ENCODE measurements at places on chromosomes 11 and 22.

DNA sequence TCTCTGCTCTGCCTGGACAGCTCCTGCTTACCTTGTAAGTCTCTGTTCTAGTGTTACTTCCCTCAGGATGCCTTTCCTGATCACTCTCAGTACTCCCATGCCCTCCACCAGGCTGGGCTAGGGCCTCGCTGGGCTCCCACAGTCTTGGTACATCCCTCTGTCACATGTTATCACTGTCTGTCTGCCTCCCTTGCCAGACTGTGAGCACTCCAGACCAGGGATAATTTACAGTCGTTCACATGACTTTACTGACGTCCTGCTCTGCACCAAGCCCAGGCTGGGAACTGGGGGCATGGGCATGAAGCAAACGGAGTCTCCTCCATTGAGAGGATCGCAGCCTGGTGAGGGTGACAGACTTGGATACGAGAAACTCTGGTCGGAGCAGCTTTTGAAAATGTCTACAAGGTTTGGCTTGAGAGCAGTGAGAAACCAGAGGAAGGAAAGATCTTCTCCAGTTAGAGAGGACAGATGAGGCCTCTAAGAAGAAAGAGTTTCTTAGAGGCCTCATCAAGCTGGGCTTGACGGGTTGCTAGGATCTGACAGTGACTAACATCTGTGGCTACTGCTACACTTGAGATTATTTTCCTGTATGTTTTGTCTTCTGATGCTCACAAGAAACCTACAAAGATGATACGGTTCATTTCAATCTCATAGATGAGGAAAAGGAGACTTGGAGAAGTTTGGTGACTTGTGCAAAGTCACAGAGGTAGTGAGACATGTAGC lies 12.5 kb downstream of the USP35 start:
- peak overlapping the region; percentile 36 for H3K27ac ChIP-seq
- H3K27me3 ChIP-seq: no peaks in the 10 kb centered on the region
- no peak for DNase-seq
- no peak overlapping the region for H3K4me3 ChIP-seq
- peaks cover 34% of the 10 kb centered on the region for H3K4me1 ChIP-seq

- peaks cover 6% of the 10 kb centered on the region for H3K27me3 ChIP-seq
- no peaks in the 10 kb centered on the region for H3K36me3 ChIP-seq
- H3K27ac ChIP-seq: no peak overlapping the region
- no peak overlapping the region for H3K4me3 ChIP-seq
- DNase-seq: no peak
Observed at GRCh38 chr11:44885065-44885810, 65.4 kb downstream of the TP53I11 start.

DNA sequence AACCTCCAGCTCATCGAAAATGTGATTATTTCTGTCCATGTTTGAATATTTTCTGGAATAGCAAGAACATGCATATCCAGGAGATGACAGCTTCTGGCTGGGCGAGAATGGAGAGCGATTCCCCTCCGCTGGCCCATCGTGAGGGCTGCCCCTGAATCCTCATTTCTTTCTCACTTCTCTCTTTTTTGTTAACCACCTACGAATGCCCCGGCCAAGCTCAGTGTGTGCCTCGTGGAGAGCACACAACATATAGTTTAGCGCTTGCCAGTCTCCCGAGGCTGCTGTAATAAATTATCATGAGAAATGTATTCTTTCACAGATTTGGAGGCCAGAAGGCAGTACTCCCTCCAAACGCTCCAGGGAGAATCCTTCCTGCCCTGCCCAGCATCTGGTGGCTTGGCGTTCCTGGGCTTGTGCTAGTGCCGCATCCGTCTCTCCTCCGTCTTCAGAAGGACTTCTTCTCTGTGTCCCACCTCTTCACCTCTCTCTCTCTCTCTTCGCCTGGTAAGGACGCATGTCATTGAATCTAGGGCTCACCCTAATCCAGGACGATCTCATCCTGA lies 1306.0 kb downstream of the TBC1D22A start:
- H3K4me3 ChIP-seq: no peak overlapping the region
- no peak for DNase-seq
- H3K27me3 ChIP-seq: peaks cover under 1% of the 10 kb centered on the region
- no peaks in the 10 kb centered on the region for H3K36me3 ChIP-seq

DNA sequence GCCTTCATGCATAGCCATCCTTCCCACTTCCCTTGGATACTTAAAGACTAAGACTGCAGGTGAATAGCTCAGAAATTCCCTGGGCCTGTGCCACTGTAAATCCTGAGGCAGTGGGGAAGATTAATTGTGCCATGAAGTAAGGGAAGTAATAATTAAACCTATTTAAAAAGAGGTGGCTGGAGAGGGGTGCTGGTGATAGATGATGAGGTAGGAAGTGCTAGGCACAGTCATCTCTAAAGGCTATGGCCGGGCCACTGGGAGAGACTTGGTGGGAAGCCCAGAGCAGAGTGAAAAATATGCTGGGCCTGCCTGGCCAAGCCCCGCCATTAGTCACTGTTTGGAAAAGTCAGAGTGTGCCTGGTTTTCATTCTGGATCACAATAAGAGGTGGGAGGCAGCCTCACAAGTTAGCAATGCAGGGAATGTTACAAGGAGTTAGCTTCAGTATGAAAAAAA lies 197.2 kb upstream of the PITPNB start:
- no peak for DNase-seq
- H3K27me3 ChIP-seq: peaks cover 4% of the 10 kb centered on the region

DNA sequence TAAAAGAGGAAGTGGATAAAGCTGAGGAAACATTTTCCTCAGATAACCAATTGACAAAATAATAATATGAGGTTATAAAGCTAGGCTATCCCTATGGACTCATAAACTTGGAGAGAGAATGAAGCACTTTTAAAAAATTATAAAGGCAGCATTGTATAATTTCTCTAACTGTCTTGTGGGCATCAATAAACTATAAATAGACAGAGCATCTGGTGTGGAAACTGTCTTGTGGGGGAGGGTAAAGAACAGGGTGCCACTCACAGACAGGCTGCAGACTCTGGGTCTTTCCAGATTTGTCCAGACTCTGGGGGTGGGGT lies 333.5 kb downstream of the BUD13 start:
- H3K36me3 ChIP-seq: no peaks in the 10 kb centered on the region
- DNase-seq: no peak
- no peak overlapping the region for H3K27ac ChIP-seq
- H3K4me1 ChIP-seq: no peaks in the 10 kb centered on the region
- H3K4me3 ChIP-seq: no peak overlapping the region
- no peaks in the 10 kb centered on the region for H3K27me3 ChIP-seq

- no peaks in the 10 kb centered on the region for H3K27me3 ChIP-seq
- H3K36me3 ChIP-seq: no peaks in the 10 kb centered on the region
- H3K4me1 ChIP-seq: no peaks in the 10 kb centered on the region
- no peak overlapping the region for H3K4me3 ChIP-seq
- no peak for DNase-seq
Observed at GRCh38 chr11:109526061-109526460, 104.1 kb downstream of the C11orf87 start.

GRCh38 chr11:110184456-110184855 lies 91.3 kb downstream of the ZC3H12C start:
- no peaks in the 10 kb centered on the region for H3K4me1 ChIP-seq
- no peaks in the 10 kb centered on the region for H3K36me3 ChIP-seq
- no peak overlapping the region for H3K4me3 ChIP-seq
- H3K27ac ChIP-seq: no peak overlapping the region
- DNase-seq: no peak

GRCh38 chr11:73752903-73753302 lies 8.0 kb downstream of the RAB6A start:
- DNase-seq: no peak
- no peak overlapping the region for H3K27ac ChIP-seq
- peaks cover 20% of the 10 kb centered on the region for H3K4me1 ChIP-seq
- no peak overlapping the region for H3K4me3 ChIP-seq
- H3K36me3 ChIP-seq: peaks cover 16% of the 10 kb centered on the region

GRCh38 chr22:32823024-32823730 lies 21.7 kb downstream of the TIMP3 start:
- DNase-seq: no peak
- no peaks in the 10 kb centered on the region for H3K4me1 ChIP-seq
- no peak overlapping the region for H3K27ac ChIP-seq
- no peaks in the 10 kb centered on the region for H3K36me3 ChIP-seq

DNA sequence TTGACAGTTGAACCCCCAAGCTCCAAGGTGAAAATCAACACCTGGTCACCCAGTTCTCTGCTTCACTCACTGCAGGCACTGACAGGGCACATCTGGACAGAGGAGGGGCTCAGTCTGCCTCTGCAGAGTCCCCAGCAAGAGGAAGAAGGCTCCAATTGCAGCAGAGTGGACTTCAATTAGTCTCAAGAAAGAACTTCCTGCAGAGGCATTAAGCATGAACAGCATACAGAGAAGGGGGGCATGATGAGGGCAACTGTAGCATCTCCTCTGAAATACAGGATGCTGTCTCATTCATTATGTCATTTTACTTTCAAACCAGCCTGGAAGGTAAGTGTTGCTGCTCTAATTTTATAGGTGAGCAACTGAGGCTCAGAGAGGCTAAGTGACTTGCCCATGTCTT lies 11.1 kb downstream of the GDPD5 start:
- H3K4me3 ChIP-seq: no peak overlapping the region
- peaks cover 60% of the 10 kb centered on the region for H3K4me1 ChIP-seq
- peaks cover 30% of the 10 kb centered on the region for H3K36me3 ChIP-seq
- H3K27me3 ChIP-seq: no peaks in the 10 kb centered on the region
- peak overlapping the region; percentile 1 for H3K27ac ChIP-seq
- DNase-seq: no peak

- no peak overlapping the region for H3K27ac ChIP-seq
- H3K4me1 ChIP-seq: peaks cover 2% of the 10 kb centered on the region
- no peak for DNase-seq
- H3K4me3 ChIP-seq: no peak overlapping the region
Observed at GRCh38 chr11:3224401-3225057, 5.9 kb upstream of the MRGPRG start.

GRCh38 chr22:31509061-31509762 lies 12.9 kb downstream of the SFI1 start:
- H3K27me3 ChIP-seq: no peaks in the 10 kb centered on the region
- no peak overlapping the region for H3K27ac ChIP-seq
- H3K4me3 ChIP-seq: no peak overlapping the region
- DNase-seq: no peak
- H3K36me3 ChIP-seq: peaks cover 61% of the 10 kb centered on the region

- peak overlapping the region; percentile 3 for H3K27ac ChIP-seq
- H3K4me1 ChIP-seq: peaks cover 2% of the 10 kb centered on the region
- H3K4me3 ChIP-seq: no peak overlapping the region
- no peaks in the 10 kb centered on the region for H3K27me3 ChIP-seq
- DNase-seq: no peak
Observed at GRCh38 chr22:29344137-29344536, 28.6 kb upstream of the RASL10A start.

- no peak overlapping the region for H3K27ac ChIP-seq
- no peaks in the 10 kb centered on the region for H3K4me1 ChIP-seq
- H3K36me3 ChIP-seq: no peaks in the 10 kb centered on the region
- no peaks in the 10 kb centered on the region for H3K27me3 ChIP-seq
- H3K4me3 ChIP-seq: no peak overlapping the region
Observed at GRCh38 chr11:121810291-121810690, 305.7 kb downstream of the BLID start.

- peaks cover 65% of the 10 kb centered on the region for H3K4me1 ChIP-seq
- H3K27ac ChIP-seq: peak overlapping the region; percentile 76
- peaks cover 31% of the 10 kb centered on the region for H3K36me3 ChIP-seq
- peak overlapping the region; percentile 40 for H3K4me3 ChIP-seq
- no peaks in the 10 kb centered on the region for H3K27me3 ChIP-seq
- no peak for DNase-seq
Observed at GRCh38 chr11:78350091-78350645, 67.5 kb downstream of the GAB2 start.

- H3K36me3 ChIP-seq: no peaks in the 10 kb centered on the region
- peaks cover 38% of the 10 kb centered on the region for H3K4me1 ChIP-seq
- no peak for DNase-seq
- no peak overlapping the region for H3K4me3 ChIP-seq
- H3K27me3 ChIP-seq: peaks cover 21% of the 10 kb centered on the region
Observed at GRCh38 chr11:121652971-121653370, 200.2 kb upstream of the SORL1-AS1 start.

- no peaks in the 10 kb centered on the region for H3K36me3 ChIP-seq
- no peak overlapping the region for H3K27ac ChIP-seq
- no peak for DNase-seq
- no peak overlapping the region for H3K4me3 ChIP-seq
Observed at GRCh38 chr11:79538775-79539174, 97.9 kb upstream of the TENM4 start.

- no peaks in the 10 kb centered on the region for H3K27me3 ChIP-seq
- no peaks in the 10 kb centered on the region for H3K36me3 ChIP-seq
- no peaks in the 10 kb centered on the region for H3K4me1 ChIP-seq
- no peak overlapping the region for H3K4me3 ChIP-seq
- no peak overlapping the region for H3K27ac ChIP-seq
- no peak for DNase-seq
Observed at GRCh38 chr22:42693055-42693762, 27.5 kb downstream of the A4GALT start.

DNA sequence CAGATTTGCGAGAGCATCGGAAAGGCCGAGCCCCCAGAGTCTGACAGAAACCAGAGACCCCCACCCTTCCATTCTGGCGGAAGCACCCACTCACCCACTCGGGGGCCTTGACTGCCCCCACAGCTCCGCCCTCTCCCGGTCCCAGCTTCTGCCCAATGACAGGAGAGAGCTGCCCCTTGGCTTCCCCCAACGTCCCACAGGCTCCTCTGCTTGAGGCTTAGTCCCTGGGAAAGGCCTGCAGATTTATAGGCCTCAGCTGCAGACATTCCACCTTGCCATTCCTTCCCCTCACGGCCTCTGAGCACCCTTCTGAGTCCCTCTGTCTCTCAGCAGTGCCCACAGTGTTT lies 125.0 kb upstream of the NCAM1 start:
- H3K36me3 ChIP-seq: no peaks in the 10 kb centered on the region
- H3K27ac ChIP-seq: no peak overlapping the region
- no peak overlapping the region for H3K4me3 ChIP-seq

DNA sequence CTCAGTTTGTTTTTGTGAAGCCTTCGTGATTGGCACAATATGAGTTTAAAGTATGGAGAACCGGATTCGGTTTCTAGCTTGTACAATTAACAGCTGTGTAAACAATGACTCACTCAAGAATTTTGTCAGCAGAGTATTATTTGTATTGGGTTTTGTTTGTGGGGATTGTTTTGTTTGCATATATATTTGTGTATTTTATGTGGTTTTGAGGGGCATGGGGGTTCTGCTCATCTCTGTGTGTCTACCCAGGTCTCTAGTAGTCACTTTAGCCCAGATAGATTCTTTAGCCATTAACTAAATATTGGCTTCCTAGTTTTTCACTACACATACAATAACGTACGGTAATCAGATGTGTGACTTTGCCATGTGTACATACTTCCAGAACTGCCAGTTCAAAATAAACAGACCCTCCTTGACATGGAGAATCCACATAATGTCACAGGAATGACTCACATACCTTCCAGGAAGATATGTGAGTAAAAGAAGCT lies 7.5 kb upstream of the MS4A7 start:
- H3K27me3 ChIP-seq: peaks cover 18% of the 10 kb centered on the region
- H3K4me1 ChIP-seq: no peaks in the 10 kb centered on the region
- no peak for DNase-seq
- no peaks in the 10 kb centered on the region for H3K36me3 ChIP-seq
- H3K4me3 ChIP-seq: no peak overlapping the region
